ENCODE measurements at places on chromosomes 2 and 18.

DNA sequence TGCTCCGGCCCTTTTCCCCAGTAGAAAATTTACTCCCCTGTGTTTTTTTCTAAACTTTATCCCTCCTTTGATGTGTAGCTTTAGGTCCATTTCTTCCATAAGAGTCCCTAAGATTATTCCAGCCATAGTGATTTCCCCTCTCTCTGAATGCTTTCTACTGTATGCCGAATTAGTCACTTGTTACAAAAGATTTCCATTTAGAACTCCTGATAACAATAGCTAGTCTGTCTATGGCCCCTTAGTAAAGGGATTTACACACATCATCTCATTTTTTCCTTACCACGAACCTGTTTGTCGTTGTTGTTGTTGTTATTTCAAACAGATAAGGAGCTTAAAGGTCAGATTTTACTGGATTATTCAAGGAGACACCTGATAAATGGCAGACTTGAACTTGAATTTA lies 256.1 kb downstream of the PAX3 start:
- no peak for DNase-seq

DNA sequence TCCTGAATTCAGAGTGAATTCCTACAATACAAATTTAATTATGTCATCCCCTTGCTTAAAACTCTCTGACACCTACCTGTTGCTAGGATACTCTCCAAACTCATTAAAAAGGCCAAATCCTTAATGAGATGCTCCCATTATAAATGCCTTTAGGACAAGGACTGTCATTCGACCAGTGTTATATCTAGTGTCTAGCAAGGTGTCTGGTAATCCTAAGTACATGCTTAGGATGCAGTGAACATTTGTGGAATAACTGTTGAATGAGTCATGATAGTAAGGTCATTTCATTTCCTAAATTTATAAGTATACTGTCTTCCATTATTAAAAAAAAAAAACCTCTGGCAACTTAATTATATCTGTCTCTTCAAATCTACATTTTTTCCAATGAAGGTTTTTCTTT lies 588.9 kb upstream of the NRXN1 start:
- DNase-seq, result no peak

DNA sequence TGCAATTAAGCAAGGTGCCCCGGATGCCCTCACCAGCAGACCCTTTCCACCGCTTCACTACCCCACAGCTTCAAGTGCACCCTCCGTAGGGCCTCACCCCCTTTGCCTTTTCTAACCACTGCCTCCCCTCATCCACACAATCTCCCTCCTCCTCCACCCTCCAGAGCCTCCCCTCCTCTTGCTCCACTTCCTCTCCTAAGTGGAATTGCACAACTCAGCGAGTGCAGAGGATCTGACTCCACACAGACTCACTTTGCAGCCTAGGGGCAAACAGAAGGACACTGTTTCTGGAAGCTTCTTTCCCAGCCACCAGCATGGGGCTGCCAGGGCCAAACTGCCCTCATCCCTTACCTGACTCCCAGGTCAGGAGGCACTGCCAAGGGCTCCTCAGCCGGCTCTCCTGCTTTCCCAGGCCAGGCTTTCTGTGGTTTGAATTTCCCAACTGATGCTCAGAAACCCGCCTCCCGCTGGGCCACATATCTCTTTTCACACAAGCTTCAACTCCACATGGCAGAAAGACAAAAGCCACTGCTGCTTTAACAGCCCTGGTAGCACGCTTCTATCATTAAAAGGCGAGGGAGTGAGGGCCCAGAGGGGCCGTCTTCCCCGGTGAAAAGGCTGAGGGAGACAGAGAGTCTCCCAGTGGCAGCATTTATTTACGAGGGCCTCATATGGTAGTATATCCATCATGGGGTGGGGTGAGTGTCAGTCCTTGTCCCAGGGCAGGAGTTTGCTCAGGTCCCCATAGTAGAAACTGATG lies 74.7 kb upstream of the MGAT4A start:
- DNase-seq, result no peak

DNA sequence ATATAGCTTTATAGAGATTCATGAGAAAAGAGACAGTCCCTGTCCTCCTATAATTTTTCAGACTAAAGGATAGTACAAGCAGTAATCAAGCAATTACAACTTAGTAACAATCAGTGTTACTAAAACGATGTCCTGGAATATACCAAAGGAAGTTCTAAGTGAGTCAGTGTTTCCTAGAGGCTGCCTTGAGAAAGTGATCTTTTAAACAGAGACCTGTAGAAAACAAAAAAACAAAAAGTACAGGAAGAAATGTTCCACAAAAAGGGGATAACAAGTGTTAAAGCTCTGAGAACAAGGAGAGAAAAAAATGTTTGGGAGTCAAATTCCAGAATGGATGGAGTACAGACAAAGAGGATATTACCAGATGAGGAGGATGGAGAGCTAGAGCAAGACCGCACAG lies 556.4 kb downstream of the ERBB4 start:
- DNase-seq, result no peak

- DNase-seq, result no peak
Measured at GRCh38 chr2:147463881-147464520, 380.8 kb upstream of the ACVR2A start.

GRCh38 chr18:5961097-5961827 lies 65.9 kb upstream of the TMEM200C start:
- DNase-seq, result no peak

GRCh38 chr2:73698101-73698500 lies 39.0 kb downstream of the TPRKB start:
- DNase-seq, result no peak

DNA sequence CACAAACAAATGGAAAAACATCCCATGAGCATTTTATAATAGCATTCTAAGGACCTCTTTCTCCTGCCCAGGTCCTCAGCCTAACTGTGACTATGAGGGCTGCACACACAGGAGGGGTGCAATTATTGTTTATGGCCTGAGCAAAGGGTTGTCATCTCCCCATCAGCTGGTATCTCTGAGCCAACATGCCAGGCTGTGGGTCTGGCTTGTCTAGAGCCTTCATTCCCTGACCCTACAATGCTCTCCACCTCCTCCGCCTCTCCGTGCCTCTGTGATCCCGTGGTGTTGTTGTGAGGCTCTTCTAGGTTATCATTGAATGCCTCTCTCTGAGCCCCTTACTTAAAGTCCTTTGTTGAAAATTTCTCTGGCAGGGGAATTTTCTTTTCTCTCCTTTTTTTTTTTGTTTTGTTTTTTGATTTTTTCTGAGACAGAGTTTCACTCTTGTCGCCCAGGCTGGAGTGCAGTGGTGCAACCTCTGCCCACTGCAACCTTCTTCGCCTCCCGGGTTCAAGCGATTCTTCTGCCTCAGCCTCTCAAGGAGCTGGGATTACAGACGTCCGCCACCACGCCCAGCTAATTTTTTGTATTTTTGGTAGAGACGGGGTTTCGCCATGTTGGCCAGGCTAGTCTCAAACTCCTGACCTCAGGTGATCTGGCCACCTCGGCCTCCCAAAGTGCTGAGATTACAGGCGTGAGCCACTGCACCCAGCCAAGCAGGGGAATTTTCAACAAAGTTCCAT lies 126.4 kb downstream of the SMAD7 start:
- DNase-seq, result no peak

- DNase-seq, result no peak
Measured at GRCh38 chr2:128530025-128530573, 211.4 kb upstream of the HS6ST1 start.

- DNase-seq, result no peak
Measured at GRCh38 chr18:42401131-42401673, 446.2 kb downstream of the PIK3C3 start.

- no peak for DNase-seq
Measured at GRCh38 chr18:48228841-48229240, 180.3 kb downstream of the ZBTB7C start.

DNA sequence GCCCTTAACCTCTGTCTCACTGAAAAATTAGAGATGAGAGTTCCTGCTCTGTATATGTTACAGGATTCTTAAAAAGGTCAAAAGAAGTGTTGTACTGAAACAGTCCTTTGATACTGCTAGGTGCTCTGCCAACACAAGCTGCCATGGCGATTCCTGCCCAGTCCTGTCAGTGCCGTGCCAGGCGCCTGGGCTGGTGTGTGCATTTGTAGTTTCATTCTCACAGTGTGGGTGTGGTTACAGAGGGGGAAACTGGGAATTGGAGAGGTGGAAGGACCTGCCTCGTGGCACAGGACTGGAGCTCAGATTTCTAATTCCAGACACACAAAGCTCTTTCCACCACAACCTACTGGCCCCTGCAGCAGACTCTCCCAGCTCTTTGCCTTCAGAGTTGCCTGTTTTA lies 122.3 kb upstream of the RAB6C start:
- no peak for DNase-seq

- DNase-seq, result no peak
Measured at GRCh38 chr2:38077431-38077769, 1.4 kb upstream of the CYP1B1 start.

DNA sequence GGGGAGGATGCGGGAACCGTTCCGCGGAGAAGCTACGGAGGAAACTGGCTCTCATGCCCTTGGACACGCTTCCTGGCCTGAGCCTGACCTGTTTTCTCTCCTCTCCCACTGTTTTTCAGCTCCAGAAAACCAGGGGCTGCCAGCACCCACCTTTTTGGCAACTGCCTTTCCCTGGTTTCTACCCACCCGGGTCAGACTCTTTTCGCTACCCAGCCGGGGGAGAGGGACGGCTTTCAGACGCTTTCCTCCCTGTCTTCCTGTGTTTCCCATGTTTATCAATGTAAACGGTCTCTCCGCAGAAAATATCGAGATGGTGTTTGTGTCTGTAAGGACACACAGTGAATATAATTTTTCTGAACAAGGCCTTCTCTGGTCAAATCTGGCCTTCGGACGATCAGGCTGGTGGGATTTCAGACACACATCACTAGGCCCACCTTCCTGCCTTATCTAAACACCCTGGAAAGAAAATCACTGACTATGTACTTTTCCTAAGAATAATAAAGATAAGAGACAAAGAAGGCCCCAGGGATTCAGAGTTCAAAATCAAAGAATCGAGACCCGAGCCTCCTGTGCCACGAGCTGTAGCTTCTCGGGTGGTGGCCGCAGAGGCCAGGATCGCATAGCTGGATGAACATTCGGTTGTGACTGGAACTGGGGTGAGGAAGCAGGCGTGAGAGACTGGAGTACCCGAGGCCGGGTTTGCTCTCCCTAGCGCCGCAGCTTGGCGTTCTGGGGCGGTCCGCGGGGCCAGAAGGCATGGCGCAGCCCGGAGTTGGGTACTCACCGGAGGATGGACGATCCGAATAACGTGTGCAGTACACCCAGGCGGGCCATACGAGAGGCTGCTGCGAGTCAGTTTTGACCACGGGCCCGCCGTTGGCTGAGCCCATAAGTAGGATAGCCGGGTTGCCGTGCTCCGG lies 1.7 kb downstream of the EN1 start:
- no peak for DNase-seq

DNA sequence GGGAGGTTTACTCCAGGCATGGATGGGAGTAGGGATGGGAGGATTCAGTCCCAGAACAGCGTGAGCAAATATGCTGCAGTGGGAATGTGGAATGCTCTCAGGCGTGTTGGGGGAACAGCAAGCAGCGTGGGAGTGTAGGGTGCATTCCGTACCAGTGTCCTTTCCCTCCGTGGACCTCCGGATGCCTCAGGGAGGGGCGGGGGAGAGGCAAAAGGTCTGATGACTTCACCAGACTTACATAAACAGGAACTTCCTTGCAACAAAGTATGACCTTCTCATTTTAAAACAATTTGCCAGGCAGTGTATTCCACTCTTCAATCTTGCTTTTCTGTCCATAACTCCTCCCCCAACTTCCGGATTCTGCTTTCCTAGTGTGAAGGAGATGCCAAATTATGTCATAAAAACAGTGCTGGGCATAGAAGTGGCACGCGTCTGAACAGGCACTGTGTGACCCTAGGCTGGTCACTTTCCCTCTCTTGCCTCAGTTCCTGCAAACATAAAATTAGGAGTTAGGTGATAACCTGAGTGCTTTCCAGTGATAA lies 36.9 kb downstream of the RPL37A start:
- no peak for DNase-seq

GRCh38 chr2:151258121-151258520 lies 3.5 kb downstream of the RBM43 start:
- no peak for DNase-seq

DNA sequence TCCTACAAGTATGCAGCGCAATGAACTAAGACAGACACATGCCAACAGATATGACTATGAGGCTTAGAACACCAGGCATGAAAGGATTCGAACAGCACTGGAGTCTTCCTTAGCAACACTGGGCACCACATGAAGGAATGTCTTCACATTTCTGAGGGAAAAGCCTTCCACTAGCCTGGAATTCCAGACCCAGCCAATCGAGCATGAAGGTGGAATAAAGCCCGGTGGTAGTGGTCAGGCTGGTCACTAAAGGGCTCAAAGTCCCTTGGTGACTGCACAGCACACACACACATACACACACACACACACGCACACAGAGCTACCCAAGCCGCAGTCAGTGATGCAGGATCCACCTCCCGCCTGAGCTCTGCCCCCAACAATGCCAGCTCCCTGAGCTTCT lies 19.7 kb upstream of the SFXN5 start:
- no peak for DNase-seq

- DNase-seq, result no peak
Measured at GRCh38 chr2:70851704-70852103, 16.1 kb upstream of the CD207 start.

GRCh38 chr2:7997279-7997678 lies 684.6 kb upstream of the ID2 start:
- DNase-seq, result no peak

DNA sequence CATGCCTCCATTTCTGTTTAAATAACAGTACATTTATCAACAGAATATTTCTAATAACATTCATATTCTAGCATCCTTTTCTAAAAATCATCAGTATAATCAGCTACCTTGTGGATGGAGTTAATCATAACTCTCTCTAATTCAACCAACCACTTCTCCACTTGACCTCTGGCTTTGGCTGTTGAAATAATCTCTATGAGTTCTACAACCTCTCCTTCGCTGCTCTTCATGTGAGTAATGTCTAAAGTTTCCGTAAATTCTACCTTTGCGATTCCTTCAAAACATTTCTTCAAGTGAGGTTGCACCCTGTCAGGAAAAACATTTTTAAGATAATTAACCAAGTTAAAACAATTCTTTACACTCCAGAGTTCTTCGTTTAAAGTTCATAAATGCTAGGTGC lies 134.2 kb downstream of the DNAH7 start:
- DNase-seq, result no peak

DNA sequence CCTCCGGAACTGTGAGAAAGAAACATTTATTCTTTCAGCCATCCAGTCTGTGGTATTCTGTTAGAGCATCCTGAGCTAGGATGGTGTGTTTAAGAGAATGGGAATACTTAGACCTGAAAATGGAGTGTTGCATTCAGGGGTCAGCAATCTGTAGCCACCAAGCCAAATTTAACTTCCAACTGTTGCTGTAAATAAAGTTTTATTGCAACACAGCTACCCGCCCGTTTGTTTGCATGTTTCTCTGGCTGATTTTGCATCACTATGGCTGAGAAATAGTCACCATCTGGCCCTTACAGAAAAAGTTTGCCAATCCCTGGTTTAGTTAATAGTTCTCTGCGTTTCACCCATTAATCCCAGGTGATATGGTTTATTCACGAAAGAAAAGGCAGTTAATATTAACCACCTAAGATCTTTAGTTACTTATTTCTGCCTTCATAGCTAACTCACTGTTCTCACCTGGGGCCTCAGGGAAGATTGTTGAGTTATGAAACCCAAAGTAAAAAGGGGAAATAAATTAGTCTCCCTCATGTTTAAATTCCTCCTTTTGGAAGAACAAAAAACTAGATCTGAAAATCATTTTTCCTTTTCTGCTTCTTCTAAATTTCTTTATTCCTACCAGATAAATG lies 9.5 kb upstream of the CYS1 start:
- no peak for DNase-seq

Data from stimulated activated CD8-positive, alpha-beta memory T cell treated with anti-CD3 and anti-CD28 coated beads, Interleukin-4, amount 100 ng/mL, for 1 hour (primary cell).